ENCODE measurements at places on chromosomes 16 and 17.

- no peak for DNase-seq
Observed at GRCh38 chr17:68498479-68499326, 13.5 kb upstream of the PRKAR1A start.

DNA sequence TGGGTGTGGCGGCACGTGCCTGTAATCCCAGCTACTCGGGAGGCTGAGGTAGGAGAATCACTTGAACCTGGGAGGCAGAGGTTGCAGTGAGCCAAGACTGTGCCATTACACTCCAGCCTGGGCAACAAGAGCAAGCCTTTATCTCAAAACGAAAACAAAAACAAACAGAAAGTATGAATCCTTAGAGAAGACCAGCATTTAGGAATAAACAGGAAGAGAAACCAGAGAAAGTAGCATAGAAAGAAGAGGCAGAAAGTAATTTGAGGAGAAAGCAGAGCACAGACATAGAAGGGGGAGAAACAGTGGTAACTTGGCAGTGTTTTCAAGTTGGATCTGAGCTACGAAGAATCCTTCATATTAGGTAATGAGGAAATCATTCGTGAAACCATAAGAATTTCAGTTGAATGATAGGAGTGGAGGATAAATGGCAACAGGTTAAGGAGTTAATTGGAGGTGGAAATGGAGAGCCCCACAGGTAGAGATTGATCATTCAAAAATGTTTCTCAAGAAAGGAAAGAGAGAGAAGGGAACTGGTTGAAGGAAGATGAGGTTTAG lies 9.7 kb upstream of the CCL2 start:
- no peak for DNase-seq

DNA sequence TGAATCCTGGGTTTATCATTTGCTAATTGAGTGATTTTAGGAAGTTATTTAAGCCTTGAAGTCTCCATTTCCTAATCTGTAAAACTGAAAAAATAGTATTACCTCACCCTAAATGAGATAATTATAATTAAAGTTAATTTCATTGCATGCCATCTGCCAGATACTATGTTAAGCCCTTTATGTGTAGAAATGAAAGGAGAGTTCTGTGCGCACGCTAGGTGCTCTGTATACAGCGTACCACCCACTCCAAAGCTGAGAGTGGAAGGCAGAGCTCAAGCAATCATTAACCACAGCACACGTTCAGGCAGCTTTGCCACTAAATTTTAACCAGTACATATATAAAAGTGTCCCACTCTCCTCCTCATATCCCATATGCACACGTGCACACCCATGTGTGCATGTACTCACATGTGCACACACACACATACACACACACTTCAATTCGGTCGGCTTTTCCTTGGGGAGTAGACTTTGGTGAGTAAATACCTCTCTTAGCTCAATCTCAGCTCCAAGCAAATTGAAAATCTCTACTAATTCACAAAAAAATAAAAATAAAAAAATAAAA lies 204.8 kb downstream of the GRIN2A start:
- no peak for DNase-seq

DNA sequence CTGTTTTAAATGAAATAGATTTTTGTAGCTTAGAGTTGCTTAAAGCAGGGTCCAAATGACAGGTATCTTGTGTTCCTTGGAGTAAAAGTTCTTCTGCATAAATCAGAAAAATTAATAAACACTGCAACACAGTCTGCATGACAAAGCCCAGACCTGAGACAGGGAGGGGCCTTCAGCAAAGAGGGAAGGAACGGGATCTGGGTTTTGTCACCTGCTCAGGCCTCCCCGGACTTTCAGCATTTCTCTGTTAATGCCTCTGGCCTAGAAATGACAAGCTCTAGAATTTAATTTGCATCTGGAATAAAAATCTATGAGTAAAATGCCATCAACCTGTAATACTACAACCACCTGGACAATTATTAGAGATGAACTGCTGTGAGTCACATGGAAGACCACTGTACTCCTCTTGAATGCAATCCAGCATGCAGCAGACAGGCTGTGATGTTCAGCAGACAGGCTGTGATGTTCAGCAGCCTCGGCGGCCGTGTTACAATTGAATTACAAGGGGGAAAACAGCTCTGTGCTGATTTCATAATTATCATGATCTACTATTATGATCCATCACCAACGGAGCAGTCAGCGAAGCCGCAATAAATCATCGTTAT lies 170.2 kb downstream of the TOX3 start:
- DNase-seq, result no peak

DNA sequence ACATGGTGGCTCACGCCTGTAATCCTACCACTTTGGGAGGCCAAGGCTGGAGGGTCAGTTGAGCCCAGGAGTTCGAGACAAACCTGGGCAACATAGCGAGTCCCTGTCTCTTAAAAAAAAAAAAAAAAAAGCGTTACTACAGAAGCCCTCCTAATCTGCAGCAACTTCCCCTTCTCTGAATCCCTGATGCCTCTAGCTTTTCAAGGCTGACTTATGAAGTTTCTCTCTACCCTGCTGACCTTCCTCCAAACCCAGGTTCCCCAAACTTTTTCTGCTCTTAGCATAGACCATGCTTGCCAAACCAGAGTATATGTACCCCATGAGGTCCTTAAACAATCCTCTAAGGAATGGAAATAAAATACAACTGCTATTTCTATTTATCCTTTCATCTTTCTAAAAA lies 16.4 kb downstream of the LYRM1 start:
- DNase-seq, result no peak

GRCh38 chr16:85555719-85556455 lies 57.2 kb upstream of the GSE1 start:
- no peak for DNase-seq

DNA sequence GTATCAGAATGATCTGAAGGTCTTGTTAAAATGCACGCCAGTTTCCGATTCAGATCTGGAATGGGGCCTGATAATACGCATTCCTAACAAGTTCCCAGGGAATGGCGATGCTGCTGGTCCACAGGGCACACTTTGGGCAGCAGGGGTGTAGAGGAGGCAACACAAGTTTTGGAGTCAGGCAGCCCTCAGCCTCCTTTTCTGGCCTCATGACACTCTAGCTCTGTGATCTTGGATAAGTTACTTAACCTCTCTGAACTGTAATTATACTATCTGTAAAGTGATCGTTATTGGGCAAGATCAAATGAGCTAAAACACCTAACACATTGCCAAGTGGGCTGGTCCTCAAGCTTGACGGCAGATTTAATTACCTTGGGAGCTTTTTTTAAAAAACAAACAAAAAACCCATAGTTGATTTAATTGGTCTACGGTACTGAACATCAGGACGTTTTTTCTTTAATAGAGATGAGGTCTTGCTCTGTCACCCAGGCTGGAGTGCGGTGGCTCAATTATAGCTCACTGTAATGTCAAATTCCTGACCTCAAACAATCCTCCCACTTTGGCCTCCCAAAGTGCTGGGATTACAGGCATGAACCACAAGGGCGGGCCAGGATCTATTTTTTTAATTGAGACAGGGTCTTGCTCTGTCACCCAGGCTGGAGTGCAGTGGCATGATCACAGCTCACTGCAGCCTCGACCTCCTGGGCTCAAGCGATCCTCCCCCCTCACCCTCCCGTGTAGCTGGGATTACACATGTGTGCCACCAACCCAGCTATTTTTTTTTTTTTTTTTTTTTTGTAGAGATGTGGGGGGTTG lies 10.0 kb upstream of the MRPS23 start:
- DNase-seq, result no peak

DNA sequence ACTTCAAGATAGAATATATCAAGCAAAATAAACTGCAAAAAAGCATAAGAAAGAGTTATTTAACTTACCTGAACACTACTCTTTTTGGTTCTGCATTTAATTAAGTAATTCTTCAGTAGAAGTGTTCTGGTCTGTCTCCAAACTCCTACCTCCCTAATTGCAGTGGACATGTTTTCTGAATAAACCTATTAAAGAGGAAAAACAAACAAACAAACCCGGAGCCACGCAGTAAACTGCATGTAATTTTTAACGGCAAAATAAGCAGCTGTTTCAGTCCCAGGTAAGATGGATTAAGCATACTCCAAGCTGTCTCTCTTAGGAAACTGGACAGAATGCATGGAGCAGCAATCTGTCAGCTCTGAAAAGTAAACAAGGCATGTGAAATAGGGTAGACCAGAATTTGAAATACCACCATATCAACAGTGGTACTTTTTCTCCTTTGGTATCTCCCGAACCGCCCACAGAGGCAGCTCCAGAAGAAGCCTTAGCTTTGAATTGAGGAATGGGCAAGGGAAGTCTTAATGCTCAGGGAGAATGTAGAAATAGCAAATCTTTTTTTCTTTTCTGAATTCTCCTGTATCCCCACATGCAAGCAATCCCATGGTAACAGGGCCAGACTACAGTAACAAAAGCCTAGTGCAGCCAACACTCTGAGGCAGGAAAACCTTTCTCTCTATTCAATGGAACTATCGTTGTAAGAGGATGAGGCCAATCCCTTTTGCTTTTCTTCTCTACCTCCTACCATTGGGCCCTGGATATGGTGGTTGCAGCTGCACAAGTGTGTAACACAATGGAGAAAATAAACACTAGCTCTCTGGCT lies 12.5 kb downstream of the ABCA5 start:
- DNase-seq, result no peak

DNA sequence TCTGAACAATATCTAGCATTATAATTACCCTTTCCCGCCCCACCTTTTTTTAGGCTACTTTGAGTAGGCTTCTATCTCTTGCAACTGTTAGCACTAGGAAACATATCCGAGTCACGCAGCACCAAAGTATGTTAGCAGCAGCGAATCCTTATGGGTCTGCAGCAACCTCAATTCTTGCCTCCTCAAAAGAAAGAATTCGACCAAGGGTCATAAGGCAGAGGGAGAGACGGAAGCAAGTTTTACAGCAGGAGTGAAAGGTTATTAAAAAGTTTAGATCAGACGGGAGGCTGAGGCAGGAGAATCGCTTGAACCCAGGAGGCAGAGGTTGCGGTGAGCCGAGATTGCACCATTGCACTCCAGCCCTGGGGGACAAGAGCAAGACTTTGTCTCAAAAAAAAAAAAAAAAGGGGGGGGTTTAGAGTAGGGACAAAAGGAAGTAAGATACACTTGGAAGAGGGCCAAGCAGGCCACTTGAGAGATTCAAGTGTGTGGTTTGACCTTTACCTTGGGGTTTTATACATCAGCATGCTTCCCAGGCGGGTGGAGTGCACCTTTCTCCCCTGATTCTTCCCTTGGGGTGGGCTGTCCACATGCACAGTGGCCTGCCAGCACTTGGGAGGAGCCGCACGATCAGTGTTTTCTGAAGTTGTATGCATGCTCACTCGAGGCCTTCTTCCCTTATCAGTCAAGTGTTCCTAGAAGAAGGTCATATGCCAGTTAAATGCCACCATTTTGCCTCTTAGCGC lies 67.7 kb downstream of the HLF start:
- no peak for DNase-seq

- DNase-seq, result no peak
Observed at GRCh38 chr16:61813339-61813738, 222.9 kb downstream of the CDH8 start.

DNA sequence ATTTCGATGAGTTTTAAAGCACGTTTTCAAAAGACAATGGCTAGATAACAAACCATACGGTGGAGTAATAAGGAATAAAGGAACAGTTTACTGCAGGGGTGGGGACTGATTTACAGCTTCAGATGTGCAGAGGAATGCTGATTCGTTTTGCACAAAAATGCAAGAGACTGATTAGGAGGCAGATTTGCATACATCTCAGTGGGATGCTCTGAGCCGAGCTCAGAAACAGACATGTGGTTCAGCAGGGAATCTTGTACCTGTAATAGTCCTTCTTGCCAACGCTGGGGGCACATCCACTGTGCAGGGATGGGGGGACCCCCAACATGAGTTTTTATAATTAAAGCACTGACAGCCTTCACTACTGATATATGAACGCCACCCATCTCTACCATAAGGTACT lies 308.0 kb downstream of the GRIN2A start:
- no peak for DNase-seq

GRCh38 chr17:81116704-81117103 lies 48.6 kb upstream of the PVALEF start:
- DNase-seq, result no peak

- DNase-seq, result no peak
Observed at GRCh38 chr17:76022285-76022684, 4.8 kb downstream of the EVPL start.

DNA sequence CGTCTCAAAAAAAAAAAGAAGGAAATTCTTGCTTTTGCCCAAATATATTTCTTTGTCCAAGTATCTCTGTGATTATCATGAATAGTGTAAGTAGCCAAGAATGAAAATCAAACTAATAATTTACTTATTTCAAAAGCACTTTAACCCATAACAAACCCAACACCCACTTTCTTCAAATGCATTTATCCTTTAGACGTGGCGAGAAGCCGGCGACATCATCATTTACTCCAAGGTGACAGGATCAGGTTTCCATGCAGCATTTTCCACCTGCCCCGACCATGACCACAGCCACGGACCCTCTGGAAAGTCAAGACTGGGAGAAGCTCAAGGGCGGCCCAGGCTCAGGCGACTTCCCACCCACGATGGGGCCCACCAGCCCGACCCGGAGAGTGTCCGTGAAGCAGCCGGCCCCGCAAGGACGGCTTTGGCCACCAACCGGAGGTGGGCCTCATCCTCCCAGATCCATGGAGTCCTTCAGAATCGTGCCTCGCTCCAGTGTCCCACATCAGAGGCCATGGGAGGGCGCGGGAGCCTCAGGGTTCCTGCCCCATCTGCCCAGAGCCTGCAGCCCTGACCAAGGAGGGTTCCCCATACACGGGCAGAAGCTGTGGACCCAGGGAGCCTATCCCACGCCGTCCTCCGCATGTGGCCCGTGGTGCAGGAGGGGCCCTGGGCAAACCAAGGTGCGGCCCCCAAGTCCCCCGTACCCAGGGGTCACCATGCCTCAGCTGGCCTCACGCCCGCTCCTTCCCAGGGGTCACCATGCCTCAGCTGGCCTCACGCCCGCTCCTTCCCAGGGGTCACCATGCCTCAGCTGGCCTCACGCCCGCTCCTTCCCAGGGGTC lies 18.7 kb downstream of the UTS2R start:
- no peak for DNase-seq

GRCh38 chr17:76182016-76182764 lies 41.1 kb upstream of the FOXJ1 start:
- DNase-seq, result peak; percentile 70

- DNase-seq, result no peak
Observed at GRCh38 chr17:27327871-27328270, 34.0 kb downstream of the WSB1 start.

- peak; percentile 29 for DNase-seq
Observed at GRCh38 chr17:42287977-42288802, at the start of gene STAT5A. Gene STAT5A (plus strand): TSS chr17:42288498. CDS start chr17:42289412, 914 bp downstream.

GRCh38 chr17:82963104-82963950 lies 116.1 kb upstream of the METRNL start:
- peak; percentile 54 for DNase-seq

- no peak for DNase-seq
Observed at GRCh38 chr16:28925386-28926228, 569 bp upstream of the RABEP2 start.

- DNase-seq, result no peak
Observed at GRCh38 chr16:76656994-76657393, 379.8 kb downstream of the CNTNAP4 start.
